ENCODE measurements at places on chromosomes 12 and 14. TPM values are rescaled to one million over a fixed set of nuclear protein-coding genes. Genes with fewer than 3 reads are reported as not detected.

DNA sequence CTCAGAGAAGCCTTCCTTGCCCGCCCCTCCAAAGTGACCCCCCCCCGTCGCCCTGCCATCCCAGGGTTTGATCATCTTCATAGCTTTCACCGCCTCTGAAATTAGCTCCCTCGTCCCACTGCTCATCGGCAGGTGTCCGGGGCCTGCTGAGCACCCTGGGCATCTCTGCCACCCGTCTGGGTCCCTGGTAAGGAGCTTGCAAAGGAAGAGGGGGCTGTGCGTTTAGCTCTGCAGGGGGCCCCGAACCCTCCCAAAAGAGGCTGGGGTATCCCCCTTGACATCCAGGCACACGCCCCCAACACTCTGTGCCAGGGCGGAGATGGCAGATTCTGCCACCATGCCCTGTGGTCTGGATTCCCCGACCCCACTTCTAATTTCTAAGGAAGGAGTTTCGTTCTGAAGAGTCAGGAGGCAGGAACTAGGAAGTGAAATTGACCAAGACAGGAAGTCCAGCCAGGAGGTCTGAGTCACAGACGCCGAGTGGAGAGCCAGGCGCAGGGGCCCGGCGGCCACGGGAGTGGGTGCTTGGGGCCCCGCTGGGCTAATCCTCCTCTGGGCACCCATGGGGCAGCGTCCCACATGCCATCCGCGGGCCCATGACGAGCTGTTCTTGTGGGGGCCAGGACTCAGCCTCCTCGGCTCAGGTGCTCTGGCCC is 95.7 kb downstream of the RFLNA start:
- no peak for DNase-seq

- DNase-seq, result no peak
Observed at GRCh38 chr12:14249368-14249767, 116.1 kb upstream of the ATF7IP start.

DNA sequence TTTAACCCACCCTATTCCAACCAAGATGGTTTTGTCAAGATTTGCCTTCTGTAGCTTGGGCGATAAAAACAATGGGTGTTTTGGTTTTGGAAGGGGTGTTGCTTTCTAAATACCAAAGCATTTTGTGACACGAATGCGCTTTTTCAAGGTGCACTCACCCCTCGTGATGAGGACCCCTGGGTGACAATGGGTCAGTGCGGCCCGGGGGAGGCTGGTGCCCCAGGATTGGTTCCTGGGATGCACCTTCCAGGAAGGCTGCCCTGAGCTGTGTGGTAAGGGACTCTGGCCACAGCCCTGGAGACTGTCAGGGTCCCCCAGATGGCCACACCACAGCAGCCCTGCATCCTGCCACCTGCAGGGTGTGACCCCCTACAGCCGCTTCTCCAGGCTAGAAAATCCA is 180.6 kb upstream of the MYL2 start:
- no peak for DNase-seq

- DNase-seq, result no peak
Observed at GRCh38 chr12:48002773-48003218, 1.5 kb downstream of the COL2A1 start.

DNA sequence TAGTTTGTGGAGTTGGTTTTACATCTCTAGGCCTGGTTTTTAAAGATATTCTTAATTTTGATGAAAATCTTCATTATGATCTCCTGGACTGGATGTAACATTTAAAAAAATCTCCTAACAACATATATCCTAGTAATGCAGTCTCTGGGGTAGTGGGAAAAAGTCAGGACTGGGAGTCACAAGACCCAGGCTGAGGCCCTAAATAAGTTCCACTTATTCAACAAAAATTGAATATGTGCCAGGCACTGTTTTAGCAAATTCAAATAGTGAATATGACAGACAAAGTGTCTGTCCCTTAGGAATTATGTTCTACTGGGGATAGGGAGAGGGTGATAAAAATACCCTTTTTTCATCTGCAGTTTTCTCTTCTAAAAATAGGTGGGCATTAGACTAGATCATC is 248.4 kb downstream of the PAWR start:
- no peak for DNase-seq

DNA sequence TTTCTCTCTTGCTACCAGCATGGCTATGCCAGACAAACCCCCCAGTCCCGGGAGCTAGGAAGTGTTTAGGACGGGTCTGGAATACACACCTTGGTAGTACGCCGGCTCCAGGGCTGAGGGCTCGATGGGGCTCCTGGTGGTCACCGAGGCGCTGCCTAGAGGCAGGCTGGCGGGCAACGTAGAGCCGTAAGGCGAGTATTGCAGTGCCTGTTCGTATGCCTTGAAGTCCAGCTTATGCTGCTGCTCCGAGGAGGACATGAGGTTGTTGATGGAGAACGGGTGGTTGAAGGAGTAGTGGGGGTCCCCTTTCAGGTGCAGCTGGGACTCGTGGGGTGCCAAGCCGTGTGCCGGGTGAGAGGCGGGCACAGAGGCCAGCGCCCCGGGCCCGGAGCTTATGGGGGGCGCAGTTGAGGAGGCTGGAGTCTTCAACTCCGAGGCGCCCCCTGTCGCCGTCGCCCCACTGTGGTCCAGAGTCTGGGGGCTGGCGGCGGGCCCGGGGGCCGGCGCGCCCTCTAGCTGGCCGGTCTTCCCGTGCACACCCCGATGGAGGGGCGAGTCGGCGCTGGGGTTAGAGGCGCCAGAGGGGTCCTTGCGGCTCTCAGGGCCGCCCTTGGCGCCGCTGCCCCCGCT is 3.6 kb downstream of the FOXA1 start:
- DNase-seq, result no peak

- no peak for DNase-seq
Observed at GRCh38 chr12:59453475-59453874, 142.4 kb upstream of the SLC16A7 start.

HOXC9 gene
- not detected for total RNA-seq
